Right ventricle myocardium inferior (tissue), 1 donor: ENCODE measurements at places on chromosomes 2 and 18.

DNA sequence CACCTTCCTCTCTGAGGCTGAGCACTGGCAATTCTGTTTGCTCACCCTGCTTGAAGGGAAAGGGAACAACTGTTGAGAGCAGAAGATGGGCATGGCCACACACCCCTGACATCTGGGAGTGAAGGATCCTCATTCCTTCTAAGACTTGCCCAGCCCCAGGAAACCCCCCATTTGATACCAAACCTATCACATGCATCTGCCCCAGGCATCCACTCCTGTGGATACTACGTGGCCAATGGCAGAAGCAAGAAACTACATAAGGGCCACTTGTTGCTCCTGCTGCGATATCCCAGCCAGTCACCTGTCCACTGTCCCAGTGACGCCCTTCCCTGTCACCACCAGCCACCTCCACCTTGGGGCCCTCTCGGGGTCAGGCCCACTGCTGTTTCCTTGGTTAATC lies 185.2 kb downstream of the SMAD2 start:
- DNase-seq, result no peak

GRCh38 chr2:236177604-236177966 lies 9.4 kb upstream of the GBX2 start:
- peak; percentile 63 for DNase-seq

DNA sequence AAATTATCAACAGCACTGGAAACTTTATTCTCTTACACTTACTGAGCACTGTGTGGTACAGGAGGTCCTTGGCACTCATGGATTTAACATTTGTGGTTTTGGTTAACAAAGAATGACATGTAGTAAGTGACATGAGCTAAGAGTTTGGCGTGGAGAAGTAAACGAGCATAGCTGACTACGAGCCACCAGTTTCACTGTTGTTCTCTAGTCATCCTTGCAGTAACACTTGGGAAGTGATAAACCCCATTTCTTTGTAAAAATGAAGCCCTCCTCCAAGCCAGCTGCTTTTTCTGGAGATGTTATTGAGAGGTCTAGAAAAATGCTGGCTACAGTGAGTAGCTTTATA lies 32.7 kb downstream of the QPCT start:
- DNase-seq, result no peak

DNA sequence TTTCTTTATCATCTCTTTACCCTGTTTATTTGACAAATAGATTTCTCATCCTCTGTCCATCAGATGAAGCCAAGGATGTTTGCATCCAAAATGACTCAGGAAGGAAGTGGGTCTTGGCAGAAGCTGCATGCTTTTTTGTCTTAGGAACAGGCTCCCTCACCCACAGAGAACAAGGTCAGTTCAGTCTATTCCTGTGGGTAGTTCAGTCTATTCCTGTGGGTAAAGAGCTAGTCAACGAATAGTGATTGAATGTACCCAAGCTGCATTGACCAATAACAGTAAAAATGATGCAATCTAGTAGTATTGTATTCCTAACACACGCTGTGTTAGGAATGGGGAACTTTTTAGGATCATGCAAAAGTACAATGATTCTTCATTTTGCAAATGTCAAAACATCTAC lies 290.8 kb upstream of the TANK start:
- no peak for DNase-seq
